Stromal cell of bone marrow (primary cell): ENCODE measurements at places on chromosomes 5 and 9.

DNA sequence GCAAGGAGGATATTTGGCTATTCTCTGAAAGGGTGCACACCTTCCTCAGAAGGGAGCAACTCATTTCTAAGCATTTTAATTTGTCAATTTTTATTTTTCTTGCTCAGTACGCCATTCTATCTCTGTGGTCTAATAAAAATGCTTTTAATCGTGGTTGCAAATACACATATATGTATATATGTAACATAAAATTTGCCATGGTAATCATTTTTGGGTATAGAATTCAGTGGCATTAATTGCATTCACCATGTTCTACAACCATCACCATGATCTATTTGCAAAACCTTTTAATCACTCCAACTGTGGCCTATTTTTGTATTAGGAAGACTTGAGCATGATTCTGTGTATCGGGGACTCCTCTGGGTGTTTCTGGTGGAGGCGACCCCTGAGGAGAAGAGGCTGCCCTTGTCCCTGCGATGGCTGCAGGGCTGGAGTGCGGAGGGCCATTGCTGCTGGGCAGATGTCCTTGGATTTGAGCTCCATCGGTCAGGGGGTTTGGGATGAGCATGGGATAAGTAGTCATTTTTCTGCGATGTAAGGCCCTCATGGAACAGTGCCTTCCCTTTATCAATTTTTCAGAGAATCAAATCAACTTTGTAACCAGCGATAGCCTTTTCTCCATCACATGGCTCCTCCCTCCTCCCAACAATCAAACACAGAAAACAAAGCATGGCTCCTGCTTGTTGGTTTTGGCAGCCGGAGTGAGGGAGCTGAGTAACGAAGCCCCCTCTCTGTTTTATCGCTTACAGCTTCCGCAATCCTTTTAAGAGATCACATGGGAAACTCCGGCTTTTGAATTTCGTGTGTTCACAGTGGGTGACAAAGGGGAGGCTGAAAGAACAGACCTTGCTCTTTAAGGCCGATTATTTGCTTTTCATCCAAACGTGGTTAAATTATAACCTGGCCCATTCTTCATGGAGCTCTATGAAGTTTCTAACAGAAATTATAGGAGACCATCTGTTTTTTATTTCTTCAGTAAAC is 187.3 kb downstream of the TENT4A start:
- no peak for DNase-seq

DNA sequence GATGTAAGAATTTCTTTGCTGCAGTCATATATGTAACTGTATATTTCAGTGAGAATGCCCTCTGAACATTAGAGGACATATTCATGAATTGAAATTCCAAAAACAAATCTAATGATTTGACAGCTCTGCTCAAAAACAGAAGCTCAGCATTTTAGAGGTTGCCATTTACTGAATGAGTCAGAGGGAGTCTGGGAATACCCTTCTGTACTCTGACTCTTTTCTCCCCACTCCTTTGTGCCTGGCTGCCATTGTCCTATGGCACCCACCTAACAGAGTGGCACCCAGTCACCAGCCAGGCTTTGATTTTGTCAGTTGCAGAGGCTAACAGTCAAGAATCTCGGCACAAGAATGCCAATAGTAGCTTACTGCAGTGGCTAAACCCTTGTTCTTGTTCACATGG is 133.6 kb downstream of the ATG10 start:
- DNase-seq = no peak

- DNase-seq = no peak
These were observed 191.8 kb downstream of the CD180 start for GRCh38 chr5:67004730-67005350.

- DNase-seq = no peak
These were observed 308.7 kb downstream of the SPOCK1 start for GRCh38 chr5:137190441-137190840.

GRCh38 chr5:38519476-38519875 is 37.0 kb downstream of the LIFR start:
- no peak for DNase-seq

DNA sequence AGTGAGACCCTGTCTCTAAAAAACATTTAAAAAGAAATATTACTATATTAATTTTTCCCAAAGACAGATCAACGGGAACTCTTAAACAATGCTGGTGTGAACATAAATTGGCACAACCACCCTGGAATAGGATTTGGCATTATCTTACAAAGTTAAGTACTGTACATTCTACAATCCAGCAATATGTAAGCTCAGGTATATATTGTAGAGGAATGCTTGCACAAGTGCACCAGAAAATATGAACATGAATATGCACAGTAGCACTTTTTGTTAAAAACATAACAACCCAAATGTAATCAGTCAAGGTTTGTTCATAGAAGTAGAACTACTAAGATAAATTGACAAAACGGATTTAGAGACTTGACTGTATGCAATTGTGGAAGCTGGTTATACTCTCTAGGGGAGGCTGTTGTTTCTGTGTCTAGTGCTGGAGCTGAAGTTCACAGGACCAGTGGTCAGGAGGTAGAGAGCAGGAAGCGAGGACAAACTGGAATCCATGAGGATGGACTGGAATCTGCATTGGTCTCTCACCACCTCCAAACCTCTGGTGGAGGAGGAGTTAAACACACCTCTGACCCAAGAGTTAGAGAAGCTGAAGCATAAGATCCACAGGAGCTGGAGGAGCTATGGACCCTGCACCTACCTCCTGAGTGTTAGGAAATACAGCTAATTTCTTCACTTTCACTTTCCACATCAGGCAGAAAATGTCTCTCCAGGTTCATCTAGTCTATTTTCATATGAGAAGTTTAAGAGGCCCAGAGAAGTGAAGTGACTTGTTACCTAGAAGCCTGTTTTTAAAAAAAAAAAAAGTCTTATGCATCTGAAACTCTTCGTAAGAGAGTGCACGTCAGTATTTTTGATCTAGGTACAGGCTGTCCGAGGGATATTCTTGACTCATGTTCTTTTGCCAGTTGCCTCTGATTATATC is 20.3 kb upstream of the RIC1 start:
- DNase-seq = peak; percentile 33

- DNase-seq = peak; percentile 17
These were observed 103.1 kb upstream of the SLC44A1 start for GRCh38 chr9:105141146-105141975.

DNA sequence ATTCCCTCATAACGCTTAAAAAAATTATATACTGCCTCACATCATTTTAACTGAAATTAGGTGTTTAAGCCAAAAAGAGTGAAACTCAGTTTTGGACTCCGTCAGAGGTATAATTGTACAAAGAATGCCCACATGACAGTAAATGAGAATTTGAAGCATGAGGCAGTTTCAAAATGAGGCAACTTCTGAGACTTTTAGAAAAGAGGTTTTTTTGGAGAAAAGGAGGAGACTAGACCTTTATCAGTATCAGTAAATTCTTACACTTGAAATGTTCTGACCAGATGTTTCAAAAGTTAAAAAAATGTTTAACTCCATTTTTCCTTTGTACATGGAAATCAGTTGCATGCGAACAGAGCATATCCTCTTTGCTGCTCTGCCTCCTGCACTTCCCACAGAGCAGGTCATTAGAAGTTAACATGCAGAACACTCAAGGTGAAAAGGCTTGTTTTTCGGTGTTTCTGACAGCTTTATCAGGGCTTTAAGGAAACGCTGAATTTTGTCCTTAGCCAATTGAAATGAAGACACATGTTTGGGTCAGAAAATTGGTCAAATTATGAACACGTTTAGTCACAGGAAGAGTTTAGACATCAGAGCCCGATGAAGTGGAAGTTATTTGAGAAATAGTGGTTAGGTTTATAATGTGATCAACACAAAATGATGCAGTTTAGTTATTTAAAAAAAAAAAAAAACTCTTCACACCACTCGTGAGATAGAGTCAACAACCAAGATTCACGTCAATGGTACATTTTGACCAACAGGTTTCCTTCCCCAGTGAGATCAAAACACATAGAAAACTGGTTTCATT is 59.5 kb downstream of the PIK3R1 start:
- DNase-seq = no peak

GRCh38 chr5:119315516-119315949 is 40.3 kb upstream of the TNFAIP8 start:
- DNase-seq = no peak

GRCh38 chr5:67693956-67694809 is 497.6 kb upstream of the CD180 start:
- DNase-seq = peak; percentile 34

DNA sequence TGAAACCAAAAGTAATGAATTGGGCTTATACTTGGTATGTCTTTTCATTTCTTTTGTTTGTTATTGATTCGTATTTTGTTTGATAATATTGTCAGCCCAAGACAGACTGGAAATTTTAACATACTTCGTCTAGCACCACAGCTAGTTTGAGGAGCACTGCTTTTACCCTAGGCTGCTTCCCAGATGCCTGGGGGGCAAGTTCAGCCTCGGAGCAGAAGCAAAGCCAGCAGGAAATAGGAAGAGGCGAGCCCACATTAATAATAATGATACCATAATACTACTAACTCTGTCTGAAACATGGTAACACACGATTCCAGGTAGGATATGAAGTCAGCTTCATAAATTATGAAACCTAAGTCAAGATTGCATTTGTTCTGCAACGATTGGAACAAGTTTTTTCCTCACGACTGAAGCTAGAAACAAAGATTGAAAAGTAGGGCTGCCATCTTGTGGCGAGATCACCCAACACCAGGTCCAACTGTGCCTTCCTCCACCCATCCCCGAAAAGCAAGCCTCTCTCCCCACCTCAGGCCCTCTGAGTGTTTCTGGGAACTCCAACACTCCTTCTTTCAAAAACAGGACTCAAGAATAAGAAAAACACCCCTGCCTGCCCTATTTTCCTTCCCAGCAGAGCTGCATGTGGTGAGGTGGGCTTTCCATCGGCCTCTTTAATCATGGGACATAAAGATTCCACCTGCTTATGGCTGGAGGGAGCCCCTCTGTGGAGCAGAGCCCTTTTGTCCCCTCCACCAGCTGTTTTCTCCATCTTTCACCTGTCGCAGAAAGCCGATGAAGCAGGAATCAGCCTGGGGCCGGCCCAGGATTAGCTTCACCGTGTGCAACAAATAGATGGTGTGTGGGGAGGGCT is 236.4 kb downstream of the CAAP1 start:
- peak; percentile 19 for DNase-seq

DNA sequence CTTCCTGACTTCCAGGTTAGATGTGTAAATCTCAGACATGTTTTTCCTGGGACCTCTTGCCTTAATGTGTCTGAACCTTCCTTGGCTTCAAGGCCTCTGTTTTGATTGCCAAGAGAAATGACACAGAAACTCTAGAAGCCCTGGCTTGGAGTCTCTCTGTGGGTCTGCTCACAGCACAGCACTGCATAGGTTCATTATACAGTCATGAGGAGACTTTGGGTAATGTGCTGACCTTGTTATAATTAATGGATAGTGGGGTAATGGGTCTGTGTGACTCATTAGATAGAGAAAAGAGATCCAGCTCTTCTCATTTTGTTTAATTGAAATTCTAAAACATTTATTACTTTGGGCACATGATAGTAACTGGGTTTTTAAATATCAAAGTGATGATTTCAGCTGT is 175.8 kb upstream of the GLRA1 start:
- DNase-seq = no peak

GRCh38 chr9:110065532-110065931 is 142.4 kb downstream of the C9orf152 start:
- no peak for DNase-seq

DNA sequence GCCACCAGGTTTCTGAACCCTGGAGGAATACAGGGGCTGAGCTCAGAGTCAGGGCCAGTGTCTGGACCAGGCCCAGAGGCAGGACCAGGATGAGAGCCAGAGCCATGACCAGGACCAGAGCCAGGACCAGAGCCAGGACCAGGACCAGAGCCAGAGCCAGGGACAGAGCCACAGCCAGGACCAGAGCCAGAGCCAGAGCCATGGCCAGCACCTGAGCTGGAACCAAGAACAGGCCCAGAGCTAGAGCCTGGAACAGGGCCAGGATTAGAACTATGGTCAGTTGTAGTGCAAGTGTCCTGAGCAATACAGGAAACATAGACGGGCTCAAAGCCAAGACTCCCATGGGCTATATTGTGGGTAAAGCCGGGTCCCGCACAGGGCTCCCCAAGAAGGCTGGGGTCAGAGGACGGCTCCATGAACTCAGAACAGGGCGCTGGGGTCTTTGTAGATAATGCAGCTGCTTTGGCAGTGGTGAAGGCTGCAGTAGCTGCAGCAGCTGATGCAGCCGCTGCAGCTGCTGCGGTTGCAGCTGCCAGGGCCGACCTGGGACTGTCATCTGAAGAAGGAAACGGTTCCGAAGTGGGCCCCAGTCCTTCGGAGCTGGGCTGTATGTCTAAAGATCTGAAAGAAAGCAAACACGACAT is 559 bp downstream of the SPAG8 start:
- no peak for DNase-seq

- no peak for DNase-seq
These were observed 586.3 kb downstream of the PTPRD start for GRCh38 chr9:10026443-10026984.

- no peak for DNase-seq
These were observed 29.9 kb upstream of the RANBP6 start for GRCh38 chr9:6045364-6045763.

DNA sequence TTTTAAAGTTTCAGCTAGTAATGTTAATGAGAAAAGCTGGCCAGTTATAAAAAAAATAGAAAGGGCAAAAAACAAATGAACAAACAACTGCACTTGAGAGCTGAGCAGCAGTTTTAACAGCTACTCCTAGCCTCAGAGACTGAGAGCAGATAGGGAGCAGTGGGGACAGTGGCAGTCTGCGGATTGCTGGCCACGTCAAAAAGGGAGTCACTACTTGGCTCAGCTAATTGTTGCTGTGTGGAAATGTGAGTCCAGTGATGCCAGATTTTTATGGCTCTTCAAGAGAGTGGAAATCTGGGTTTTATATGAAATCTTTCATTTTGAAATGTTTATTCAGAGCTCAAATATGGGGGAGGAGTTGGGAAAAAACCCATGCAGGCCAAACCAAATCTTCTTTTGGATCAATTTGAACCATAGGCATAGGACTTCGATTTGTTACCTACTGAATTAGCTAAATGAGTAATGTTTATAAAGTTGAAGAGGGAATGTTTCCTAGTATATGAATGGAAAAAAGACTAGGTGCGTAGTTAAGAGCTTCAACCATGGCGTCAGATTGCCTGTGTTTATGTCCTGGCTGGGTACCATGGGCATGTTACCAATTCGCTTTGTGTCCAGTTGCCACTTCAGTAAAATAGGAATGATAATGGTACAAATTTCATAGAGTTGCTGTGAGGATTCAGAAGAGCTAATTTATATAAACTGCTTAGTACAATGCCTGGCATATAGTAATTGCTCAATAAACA is 102.1 kb downstream of the PAM start:
- peak; percentile 76 for DNase-seq
